ENCODE measurements at places on chromosomes 13 and 19.

DNA sequence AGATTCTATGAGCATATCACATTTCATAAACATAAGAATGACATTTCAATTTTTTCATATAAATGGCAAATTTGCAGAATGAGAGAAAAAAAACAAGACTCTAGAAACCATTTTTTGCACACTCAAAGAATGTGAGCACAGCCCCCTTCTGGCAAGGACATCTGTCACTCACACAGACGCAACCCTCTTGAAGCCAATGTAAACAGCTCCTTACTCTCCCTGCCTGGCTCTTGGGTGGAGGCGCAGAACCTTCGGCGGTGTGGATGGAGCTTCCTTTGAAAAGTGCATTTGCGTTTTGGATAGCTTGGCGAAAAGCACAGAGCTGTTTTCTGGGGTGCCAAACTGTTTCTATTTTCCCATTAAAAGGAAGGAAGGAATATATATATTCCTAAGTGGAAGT is 367.6 kb upstream of the TSHZ3 start:
- no peak for DNase-seq

- no peak for DNase-seq
Measured at GRCh38 chr13:107258599-107259187, 690.8 kb upstream of the ARGLU1 start.

- no peak for DNase-seq
Measured at GRCh38 chr19:35132254-35132653, 2.6 kb downstream of the LGI4 start.

DNA sequence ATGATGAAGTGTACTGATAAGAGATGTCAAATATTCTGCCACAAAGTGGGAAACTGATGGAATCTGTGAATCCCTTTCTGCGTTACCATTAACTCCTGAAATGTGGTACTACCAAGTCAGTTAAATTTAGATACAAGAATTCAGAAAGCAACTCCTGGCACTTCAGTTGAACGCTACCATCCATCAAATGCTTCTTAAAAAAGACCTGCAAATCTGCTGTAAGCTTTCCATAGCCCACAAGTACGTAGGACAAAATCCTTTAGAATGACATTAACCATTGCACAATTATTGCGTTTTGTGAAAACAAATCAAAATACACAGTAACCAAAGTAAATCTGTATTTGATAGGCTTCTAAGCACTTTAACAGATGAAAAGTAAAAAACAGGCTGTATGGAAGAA is 5.4 kb downstream of the SMAD9 start:
- no peak for DNase-seq

DNA sequence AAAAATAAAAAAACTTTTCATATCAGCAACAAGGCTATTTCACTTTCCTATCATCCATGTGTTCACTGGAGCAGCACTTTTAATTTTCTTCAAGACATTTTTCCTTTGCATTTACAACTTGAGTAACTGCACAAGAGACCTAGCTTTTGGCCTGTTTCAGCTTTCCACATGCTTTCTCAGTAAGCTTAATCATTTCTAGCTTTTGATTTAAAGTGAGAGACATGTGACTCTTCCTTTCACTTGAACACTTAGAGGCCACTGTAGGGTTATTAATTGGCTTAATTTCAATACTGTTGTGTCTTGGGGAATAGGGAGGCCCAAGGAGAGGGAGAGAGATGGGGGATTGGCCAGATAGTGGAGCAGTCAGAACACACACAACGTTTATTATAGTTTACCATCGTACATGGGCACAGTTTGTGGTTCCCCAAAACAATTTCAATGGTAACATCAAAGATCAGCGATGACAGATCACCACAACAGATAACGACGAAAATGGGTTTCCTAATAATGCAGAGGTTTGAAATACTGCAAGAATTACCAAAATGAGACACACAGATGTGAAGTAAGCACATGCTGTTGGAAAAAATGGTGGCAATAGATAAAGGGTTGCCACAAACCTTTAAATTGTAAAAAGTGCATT is 117.6 kb downstream of the GGACT start:
- no peak for DNase-seq

- no peak for DNase-seq
Measured at GRCh38 chr13:41315443-41316047, 4.5 kb downstream of the NAA16 start.

GRCh38 chr19:49488046-49488862 is 846 bp downstream of the RPL13A start:
- DNase-seq: no peak

All from brain microvascular endothelial cell (primary cell).